ENCODE measurements at places on chromosomes 6 and 20.

GRCh38 chr6:21522143-21522747, 71.3 kb upstream of the SOX4 start:
- no peak for DNase-seq

DNA sequence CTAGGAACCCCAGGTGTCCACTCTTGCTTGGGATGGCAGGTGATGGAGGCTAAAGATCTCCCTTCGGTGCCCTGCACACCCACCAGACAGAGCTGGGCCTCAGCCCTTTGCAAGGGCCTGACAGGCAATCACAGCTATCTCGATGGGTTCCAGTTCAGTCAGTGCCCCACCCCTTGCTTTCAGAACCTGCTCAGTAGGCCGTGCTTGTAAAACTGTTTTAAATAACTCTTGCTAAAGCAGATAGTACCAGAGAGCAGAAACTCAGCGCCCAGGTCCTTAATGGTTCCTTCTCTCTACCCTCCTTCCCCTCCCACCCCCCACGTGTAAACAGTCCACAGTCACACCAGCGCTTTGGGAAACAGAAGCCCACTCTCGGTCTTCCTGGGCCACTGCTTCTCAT, 39.2 kb downstream of the C6orf132 start:
- DNase-seq: no peak

- DNase-seq: no peak
Measured at GRCh38 chr6:139500977-139501376, 126.5 kb upstream of the CITED2 start.

GRCh38 chr20:37231947-37232630, 29.5 kb downstream of the GHRH start:
- no peak for DNase-seq

GRCh38 chr6:52136934-52137467, 49.2 kb upstream of the IL17A start:
- no peak for DNase-seq

GRCh38 chr20:6767536-6768227, at the start of gene BMP2:
BMP2 (plus strand) TSS chr20:6767686; CDS start chr20:6770127, 2,441 bp downstream.
- DNase-seq: no peak

GRCh38 chr6:23547851-23548250, 578.2 kb upstream of the NRSN1 start:
- no peak for DNase-seq

DNA sequence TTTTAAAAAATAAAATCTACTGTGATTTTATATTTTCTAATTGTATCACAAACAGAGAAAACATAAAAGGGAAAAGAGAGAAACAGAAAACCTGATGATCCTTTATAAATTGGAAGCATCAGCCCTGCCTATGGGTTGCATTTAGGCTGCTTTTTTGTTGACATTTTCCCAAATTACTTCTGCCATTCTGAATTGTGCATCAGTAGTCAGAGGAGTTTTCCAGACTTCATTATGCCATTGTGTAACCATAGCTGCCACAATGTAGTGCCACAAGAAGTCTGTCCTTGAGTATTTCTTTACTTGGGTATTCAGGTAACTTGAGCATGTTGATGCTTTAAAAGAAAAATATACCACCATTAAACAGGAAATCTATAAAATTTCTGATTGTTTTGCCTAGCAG, 130.3 kb downstream of the HACE1 start:
- DNase-seq: no peak

- DNase-seq: no peak
Measured at GRCh38 chr6:136323431-136324112, 33.9 kb upstream of the BCLAF1 start.

DNA sequence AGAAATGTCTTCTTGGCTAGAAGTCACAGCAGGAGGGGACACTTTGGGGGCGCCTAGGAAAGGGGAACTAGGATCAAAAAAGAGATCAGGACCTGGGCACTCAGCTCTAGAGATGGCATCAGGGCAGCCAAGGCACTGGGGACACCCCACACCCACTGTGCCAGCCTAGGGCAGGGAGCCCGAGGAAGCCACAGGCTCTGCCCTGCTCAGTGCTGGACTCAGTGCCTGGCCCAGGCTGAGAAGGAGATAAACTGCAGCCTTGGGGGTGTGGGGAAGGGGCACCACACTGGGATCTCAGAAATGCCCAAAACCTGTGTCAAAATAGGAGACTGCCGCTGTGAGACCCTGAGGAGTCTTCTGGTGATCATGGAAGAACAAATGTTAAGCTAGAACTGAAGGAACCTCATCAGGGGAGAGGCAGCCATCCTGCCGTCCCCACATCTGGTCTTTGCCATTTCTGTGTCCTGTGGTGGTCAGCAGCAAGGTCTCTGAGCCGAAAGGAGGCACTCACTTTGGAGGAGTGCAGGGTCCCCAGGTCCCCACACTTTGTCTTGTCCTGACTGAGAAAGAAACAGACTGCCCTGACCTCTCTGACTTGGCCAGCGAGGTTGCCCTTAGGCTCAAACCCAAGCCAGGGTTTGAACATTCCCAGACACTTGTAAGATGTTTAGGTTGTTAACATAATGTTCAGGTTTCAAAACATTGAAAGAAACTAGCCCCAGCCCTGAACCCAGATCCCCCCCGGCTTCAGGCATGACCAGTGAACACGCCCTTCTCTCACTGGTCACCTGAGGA, 2.3 kb downstream of the ARFRP1 start:
- DNase-seq: no peak

GRCh38 chr6:788058-788457, 95.1 kb upstream of the EXOC2 start:
- DNase-seq: no peak

- DNase-seq: no peak
Measured at GRCh38 chr6:140138311-140139010, 764.0 kb upstream of the CITED2 start.

DNA sequence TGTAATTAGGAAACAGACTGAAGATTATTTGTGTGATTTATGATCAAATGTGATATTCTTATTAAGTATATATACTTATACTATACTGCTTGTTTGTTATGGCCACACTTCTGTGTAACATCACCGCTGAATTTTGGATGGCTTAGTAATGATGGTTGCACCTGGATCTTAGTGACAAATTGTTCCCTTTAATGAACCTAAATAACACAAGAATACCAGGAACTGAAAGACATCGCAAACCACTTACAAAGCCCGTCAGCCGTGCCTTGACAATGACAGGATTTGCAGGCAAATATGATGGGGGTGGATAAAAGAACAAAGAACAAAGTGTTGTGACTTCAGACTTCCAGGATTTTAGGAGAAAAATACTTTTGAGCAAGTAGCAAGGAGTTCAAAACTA, 67.1 kb downstream of the LAMP5 start:
- DNase-seq: no peak

GRCh38 chr6:125200941-125201340, 47.4 kb downstream of the TPD52L1 start:
- no peak for DNase-seq

- no peak for DNase-seq
Measured at GRCh38 chr20:62381202-62381797, 5.6 kb upstream of the RPS21 start.

GRCh38 chr6:17178754-17179529, 77.1 kb downstream of the STMND1 start:
- no peak for DNase-seq

GRCh38 chr6:90229331-90230010, 67.2 kb downstream of the BACH2 start:
- DNase-seq: no peak

DNA sequence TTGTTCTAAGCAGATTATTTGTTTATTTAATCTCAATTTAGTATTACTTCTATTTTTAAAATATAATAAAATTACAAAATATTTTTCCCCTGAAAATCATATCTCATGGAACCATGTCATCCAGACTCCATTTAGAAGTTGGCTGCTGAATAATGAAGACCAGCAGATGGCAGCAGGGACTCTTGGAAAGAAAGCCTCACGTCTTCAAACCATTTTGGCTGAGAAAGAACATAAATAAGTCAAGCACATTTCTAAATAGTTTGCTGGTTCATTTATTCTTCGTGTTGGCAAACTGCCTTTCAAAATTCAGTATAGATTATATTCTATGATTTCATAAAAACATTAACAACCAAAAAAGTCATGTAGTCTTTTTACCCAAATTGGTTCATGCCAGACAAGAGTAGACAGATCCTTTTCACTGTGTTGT, 71.7 kb downstream of the RCAN2 start:
- no peak for DNase-seq

GRCh38 chr6:150093397-150093796, 24.5 kb upstream of the ULBP3 start:
- no peak for DNase-seq

- no peak for DNase-seq
Measured at GRCh38 chr20:14885661-14886060, 548.2 kb upstream of the FLRT3 start.

- DNase-seq: no peak
Measured at GRCh38 chr6:1039191-1039590, 272.7 kb upstream of the FOXQ1 start.

DNA sequence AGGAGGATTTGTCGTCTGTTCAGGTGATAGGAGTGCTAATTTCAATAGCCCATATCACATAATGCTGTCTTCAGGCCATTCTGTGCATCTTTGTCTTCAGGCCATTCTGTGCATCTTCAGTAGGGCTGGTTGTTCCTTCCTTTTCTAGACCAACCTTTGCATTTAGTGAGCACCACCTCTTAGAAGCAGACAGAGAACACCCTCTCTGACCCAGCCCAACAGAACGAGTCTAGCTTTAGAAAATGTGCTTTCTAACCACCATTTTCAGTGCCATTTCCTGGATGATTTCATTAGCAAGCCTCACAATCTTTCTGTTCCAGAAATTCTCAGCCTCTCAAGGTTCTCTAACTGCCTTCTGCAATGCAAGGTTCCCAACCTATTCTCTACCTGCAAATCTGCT, 215.3 kb upstream of the KCNQ5 start:
- no peak for DNase-seq

DNA sequence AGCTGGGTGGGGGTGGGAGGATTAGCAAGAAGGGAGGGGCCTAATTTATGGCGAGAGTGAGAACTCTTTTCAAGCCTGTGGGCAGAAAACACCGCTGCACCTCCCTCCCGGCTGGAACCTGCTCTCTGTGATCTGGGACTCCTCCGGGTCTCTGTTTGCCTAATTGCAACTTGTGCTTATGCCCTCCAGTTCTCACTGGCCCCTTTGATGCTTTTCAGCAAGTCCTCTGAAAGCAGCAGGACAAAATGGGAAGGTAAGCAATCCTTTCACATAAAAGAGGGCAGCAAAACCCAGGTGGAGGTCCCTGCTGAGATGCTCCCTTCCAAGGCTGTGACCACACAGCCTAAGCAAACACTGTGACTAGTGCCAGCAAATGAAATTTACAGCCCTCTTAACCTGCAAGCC, 523.0 kb upstream of the FLRT3 start:
- no peak for DNase-seq

DNA sequence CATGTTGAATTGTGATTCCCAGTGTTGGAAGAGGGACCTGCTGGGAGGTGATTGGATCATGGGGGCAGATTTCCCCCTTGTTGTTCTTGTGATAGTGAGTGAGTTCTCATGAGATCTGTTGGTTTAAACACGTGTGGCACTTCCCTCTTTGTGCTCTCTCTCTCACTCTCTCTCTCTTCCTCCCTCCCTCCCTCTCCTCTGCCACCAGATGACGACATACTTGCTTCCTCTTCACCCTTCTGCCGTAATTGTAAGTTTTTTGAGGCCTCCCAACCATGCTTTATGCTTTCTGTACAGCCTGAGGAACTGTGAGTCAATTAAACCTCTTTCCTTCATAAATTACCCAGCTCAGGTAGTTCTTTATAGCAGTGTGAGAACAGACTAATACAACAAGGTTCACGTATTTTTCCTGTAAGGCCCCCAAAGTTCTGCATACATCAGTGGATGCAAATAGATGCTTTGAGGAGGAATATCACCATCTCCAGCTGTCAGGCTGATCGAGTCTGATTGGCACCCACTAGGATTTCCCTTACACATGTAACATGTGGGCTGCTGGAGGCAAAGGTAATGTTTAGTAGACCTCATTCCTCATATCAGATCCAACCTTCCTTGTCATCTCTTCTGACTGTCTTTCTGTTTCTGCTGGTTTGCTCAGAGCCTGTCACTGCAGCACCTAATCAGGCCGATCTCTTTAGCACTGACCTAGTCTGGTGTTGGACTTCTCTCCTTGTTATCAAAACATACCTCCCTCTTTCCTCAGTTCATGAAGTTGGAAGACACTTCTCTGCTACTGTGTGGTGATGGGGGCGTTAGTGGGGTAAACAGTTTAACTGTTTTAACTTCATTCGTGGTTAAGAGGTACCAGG, 54.3 kb upstream of the BACH2 start:
- DNase-seq: peak; percentile 17

GRCh38 chr20:22475662-22476061, 108.7 kb downstream of the FOXA2 start:
- DNase-seq: no peak

GRCh38 chr6:159726255-159726917, 920 bp upstream of the WTAP start:
- DNase-seq: no peak

GRCh38 chr20:46709055-46709458, 392 bp upstream of the SLC2A10 start:
- DNase-seq: no peak

- DNase-seq: no peak
Measured at GRCh38 chr6:540490-540889, 116.4 kb downstream of the HUS1B start.

All from effector memory CD4-positive, alpha-beta T cell (primary cell).